Kidney tubule cell (primary cell): ENCODE measurements at places on chromosomes 16 and 17.

GRCh38 chr17:32855620-32856019, 21.3 kb downstream of the MYO1D start:
- DNase-seq = no peak

DNA sequence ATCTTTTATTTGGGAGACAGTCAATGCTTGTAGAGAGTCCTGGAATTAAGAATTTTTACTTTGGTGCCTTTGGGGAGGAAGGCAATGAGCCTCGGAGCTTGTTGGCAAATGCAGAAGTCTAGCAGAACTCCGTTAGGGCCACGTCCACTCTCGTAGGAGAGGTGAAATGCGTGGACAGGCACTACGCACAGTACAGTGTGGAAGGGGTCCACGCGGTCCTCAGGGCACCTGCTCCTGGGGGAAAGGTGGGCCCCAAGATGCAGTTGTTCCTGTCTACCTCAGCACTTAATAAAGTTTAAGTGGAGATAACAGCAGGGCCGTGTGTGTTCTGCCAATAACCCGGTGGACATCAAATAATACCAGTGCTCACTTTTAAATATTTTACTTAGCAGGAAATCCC, 1.8 kb downstream of the RAB11FIP3 start:
- DNase-seq = no peak

DNA sequence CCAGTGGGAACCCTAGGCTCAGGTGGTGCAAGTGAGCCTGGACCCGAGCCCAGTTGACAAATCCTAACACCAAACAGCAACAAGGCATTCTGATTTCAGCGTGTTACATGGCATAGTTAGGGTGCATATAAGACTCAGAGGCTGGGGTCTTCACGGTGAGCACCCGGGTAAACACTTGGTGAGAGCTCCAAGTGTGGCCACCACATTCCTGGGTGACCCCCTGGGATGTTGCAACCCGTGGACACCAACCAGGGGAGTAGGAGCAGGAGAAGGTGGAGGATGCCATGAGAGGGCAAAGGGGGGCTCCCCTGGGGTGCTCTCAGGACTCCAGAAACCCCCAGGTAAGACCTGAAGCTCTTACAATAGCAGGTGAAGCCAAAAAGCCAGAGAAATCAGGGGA, 69.9 kb upstream of the CDH5 start:
- no peak for DNase-seq

DNA sequence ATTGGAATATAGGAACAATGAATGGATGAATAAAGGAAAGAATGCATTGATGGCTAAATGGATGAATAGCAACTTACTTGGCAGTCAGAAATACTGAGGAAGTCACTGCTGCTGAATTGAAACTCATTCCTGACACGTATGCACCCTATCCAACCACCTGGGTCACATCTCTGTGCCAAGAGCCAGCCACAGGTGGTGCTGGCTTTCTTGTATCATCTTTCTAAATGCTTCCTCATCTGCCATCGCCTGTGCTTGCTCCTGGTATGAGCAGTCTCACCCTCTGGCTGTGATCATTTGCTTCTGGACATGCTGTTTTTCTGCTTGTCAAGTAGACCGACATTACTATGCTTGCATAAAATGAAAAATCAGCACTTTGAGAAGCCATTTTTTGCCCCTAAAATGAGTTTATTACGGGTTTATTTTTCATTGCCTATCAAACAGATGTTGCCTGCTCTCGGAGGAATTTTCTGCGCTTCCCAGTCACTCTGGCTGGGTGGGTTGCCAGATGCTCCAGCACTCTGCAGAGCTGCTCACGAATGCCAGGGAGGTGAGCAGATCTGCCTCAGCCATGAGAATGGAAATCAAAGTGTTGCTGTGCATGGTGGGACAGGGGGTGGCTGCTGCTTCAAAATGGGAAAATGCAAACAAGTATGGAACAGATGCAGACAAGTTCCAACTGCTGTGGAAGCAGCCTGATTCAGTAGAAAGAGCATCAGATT, 1349.6 kb upstream of the CDH8 start:
- no peak for DNase-seq

- DNase-seq = no peak
Observed at GRCh38 chr17:59018019-59018418, 88.7 kb downstream of the TRIM37 start.

- no peak for DNase-seq
Observed at GRCh38 chr17:40323391-40324381, 14.7 kb downstream of the RARA start.

DNA sequence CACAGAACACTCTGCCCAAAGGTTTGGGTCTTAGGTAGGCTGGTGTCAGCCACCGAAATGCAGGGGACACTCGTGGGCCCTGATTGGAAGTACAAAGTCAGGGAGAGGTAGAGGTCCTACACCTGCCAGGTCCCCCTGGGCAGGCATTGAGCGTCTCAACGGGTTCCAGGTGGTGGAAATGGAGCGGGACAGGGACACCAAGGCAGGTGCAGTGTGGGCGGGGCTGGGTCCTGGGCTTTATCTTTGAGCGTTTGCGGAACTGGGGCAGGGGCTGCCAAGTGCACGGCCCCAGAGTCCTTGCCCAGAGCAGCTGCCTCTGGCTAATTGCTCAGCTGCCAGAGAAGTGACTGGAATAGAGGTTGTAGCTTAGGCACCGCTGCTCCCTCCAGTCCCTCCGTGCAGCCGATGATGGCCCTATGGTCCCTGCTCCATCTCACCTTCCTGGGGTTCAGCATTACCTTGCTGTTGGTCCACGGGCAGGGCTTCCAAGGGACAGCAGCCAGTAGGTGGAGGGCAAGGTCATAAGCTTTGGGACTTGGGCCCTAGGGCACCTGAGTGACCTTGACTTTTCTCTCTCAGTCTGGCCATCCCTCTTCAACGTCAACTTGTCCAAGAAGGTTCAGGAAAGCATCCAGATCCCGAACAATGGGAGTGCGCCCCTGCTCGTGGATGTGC, at the start of gene ZACN:
Gene ZACN, plus strand, starts transcription at position 323 of the 675 bp plus-strand sequence. Its CDS starts 83 bp downstream, at position 406.
- no peak for DNase-seq

GRCh38 chr17:798246-798645, 16.1 kb downstream of the MRM3 start:
- no peak for DNase-seq

- no peak for DNase-seq
Observed at GRCh38 chr17:74448756-74449155, 16.9 kb downstream of the GPRC5C start.

DNA sequence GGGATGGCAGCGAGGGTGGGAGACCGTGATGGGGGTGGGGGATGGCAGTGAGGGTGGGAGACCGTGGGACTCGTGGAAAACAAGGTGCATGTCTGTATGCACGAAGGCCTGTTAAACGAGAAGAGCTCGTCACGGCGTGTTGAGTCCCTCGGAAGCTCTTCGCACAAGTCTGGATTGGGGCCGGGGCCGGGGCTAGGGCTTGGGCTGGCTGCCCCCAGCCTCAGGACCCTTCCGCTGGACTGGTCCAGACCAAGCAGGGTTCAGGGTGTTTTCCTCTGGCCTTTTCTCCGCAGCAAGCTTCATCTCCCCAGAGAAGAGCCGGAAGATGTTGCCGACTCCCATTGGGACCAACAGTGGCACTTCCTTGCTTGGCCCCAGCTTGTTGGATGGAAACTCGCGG, 7.7 kb upstream of the JPT2 start:
- no peak for DNase-seq

DNA sequence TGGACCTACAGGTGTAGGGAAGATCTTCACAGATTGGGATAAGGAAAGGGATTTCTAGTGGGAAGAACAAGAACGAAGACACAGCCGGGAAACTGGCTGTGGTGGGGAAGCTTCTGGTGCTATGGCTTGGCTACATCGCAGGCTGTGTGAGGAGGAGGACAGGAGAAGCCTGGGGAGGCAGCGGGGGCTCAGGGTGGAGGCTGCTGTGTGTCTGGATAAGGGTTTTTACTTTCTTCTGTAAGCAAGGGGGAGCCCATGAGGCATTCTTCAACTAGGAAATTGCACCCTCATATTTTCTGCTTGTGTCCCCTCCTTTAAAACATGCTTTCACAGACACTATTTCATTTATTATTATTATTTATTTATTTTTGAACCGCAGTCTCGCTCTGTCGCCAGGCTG, 2.9 kb upstream of the RHBDF2 start:
- no peak for DNase-seq

DNA sequence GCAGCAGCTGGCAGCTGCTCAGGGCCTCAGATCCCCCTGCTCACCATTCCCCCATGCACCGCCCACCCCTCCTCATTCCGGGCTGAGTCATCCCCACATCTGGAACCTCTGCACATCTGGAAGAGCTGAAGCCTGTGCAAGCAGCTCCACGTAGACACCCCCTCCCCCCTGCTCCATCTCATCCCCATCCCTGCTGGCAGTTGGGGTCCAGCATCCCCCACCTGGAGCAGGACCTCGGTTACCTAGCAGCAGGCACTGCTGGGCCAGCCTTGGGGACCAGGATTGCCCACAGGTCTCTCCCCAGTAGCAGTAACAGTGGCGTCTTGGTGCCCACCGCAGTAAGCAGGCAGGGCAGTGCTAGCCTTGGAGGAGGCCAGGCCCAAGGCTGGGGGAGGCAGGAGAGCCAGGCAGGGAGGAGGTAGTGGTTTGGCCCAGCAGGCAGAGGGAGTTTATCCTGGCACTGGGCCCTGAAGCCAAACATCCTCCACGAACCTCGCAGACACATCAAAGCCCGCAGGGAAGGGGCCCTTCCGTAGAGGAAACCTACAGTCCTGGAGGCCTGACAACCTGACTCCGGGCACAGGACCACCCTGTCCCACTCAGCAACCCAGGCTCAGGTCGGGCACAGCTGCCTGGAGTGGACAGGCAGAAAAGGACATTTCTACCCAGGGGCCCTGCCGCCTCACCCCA, 7.7 kb upstream of the TMEM92 start:
- peak; percentile 47 for DNase-seq

DNA sequence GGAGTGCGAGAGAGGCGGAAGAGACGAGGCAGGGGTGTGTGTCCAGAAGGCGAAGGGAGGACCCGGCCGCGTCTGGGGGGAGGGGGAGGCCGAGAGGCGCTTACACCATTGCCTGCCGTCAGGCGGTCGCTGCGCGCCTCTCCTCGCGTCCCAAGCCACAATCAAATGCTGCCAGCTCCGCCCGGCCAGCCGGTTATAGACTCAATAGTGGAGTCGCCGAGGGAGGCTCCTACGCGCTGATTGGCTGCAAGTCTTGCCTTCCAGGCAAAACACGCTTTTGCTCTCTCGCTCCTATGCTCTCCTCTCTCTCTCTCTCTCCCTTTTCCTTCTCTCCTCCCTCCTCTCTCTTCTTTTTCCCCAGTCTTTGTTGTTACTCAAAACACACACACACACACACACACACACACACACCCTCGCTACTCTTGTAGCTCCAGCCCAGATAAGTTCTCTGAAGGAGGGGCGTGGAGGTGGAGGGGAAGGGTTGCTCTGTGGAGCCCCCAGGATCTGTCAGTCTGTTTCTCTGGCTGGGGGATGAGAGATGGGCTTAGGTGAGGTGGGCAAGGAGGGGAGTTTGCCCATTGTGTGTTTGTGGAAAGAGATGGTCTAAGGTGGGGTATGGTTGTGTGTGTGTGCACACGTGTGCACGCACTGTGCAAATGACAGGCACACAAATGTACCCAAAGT, at the start of gene DLX3:
Gene DLX3, minus strand, starts transcription at position 170 of the 684 bp plus-strand sequence. CDS start 226 bp downstream, outside the sequence.
- peak; percentile 59 for DNase-seq

DNA sequence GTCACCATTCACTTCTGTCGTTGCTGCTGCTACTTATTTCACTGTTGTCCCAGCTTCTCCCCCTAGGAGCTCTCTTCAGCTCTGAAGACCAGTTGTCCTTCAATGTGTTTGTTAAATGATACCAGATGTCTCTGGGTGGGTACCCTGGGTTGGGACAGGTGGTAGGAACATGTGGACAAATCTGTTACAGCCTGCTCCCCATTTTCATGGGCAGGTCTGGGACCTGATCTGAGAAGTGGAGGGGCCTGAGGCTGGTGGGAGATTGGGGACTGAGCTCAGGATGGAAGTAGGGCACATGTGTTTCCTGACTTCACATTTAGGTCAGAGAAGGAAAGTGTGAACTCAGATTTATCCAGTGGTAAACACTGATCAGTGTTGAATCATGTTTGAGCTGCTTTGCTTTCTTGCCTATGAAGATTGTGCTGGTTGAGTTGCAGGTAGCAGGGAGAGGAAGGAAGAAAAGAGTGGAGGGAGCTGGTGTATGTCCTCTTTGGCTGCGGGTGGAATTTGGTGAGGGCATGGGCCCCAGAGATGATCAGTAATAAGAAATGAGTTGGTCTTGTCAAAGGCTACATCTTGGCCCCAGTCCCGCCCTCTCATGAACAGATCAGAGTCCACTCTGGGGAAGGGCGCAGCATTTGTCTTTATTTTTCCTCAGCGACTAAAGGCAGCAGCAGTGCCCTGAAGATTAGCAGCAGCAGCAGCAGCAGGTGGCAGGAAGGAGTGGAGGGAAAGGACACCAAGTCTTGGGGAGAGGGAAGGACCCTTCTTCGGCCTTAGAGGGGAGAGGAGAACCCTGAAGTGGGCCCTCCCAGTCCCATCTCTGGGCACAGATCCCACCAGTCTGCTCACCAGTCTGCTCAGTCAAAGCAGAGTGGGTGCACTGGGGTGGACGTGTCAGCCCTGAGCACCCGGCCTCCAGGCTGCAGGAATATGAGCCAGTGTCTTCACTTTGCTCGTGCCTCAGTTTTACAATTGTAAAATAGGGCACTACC, 6.1 kb upstream of the EFTUD2 start:
- no peak for DNase-seq

GRCh38 chr16:52863000-52863399, 189.7 kb downstream of the CHD9NB start:
- no peak for DNase-seq

DNA sequence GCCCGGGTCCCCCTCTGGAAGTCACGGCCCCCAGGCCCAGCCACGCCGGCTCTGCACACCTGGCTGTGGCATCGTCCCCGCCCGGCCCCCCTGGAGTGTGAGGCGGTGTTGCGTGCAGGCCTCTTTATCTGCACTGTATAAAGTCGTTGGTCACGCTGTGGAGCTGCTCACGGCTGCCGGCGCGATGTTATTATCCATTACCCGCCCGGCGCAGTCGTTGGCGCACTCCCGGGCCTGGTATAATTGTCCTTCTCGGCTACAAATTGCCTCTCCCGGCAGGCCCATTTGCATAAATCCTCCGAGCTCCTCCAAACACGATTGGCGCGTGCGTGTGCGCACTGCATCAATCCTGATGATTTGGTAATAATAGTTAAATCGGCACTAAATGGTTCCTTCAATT, 57.8 kb downstream of the BAHCC1 start:
- DNase-seq = no peak

- DNase-seq = no peak
Observed at GRCh38 chr17:76241204-76241538, 878 bp upstream of the RNF157 start.

- no peak for DNase-seq
Observed at GRCh38 chr16:6496996-6497395, 835.6 kb upstream of the RBFOX1 start.

GRCh38 chr16:87276091-87276701, 41.0 kb downstream of the C16orf95 start:
- no peak for DNase-seq
